ENCODE measurements at places on chromosomes 4 and X. TPM values are rescaled to one million over a fixed set of nuclear protein-coding genes. Genes with fewer than 3 reads are reported as not detected.

- no peaks in the 10 kb centered on the region for H3K36me3 ChIP-seq
- no peaks in the 10 kb centered on the region for H3K27me3 ChIP-seq
- peak overlapping the region; percentile 57 for H3K27ac ChIP-seq
- H3K4me1 ChIP-seq: peaks cover 15% of the 10 kb centered on the region
- H3K4me3 ChIP-seq: no peak overlapping the region
Observed at GRCh38 chr4:17447675-17448298, 64.1 kb downstream of the QDPR start.

GRCh38 chr4:65983061-65983460, 312.8 kb upstream of the EPHA5 start:
- H3K4me1 ChIP-seq: no peaks in the 10 kb centered on the region
- DNase-seq: no peak
- no peaks in the 10 kb centered on the region for H3K27me3 ChIP-seq
- no peak overlapping the region for H3K4me3 ChIP-seq
- no peaks in the 10 kb centered on the region for H3K36me3 ChIP-seq

DNA sequence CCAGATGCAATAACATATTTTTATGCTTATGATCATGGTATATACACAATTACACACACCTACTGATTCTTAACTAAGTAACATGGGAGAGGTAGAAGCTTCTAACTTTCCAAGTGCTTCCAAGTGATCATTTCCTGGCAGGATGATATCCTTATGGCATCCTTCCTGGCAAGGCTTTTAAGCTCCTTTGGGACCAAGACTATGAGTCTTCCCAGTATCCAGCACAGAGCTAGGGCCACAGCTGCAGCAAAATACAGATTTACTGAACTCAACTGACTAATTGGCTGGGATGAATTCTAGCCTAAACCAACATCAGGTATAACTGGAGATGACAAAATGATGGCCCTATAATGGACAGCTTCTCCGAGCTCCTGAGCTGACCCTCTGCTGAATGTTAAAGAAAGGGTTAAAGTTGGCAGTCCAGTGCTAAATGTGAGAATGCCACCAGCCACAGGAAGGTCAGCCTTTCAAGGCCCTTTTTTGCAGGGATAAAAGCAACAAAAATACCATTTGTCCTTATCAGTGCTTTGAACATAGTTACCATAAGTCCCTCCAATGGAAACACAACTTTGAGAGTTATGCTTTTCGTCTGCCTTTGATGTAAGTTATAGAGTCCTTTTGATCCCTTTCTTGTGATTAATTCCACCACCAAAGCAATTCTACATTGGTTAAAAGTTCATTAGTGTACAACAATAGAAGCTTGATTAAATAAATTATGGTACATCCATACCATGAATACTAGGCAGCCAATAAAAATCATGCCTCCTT, 73.4 kb downstream of the MGST2 start:
- DNase-seq: no peak
- H3K4me3 ChIP-seq: no peak overlapping the region
- H3K36me3 ChIP-seq: no peaks in the 10 kb centered on the region
- no peaks in the 10 kb centered on the region for H3K27me3 ChIP-seq
- H3K4me1 ChIP-seq: peaks cover 34% of the 10 kb centered on the region
- no peak overlapping the region for H3K27ac ChIP-seq

- H3K36me3 ChIP-seq: no peaks in the 10 kb centered on the region
- DNase-seq: no peak
- no peak overlapping the region for H3K4me3 ChIP-seq
- H3K4me1 ChIP-seq: no peaks in the 10 kb centered on the region
- H3K27ac ChIP-seq: no peak overlapping the region
Observed at GRCh38 chrX:7983581-7983980, 56.4 kb upstream of the PNPLA4 start.

DNA sequence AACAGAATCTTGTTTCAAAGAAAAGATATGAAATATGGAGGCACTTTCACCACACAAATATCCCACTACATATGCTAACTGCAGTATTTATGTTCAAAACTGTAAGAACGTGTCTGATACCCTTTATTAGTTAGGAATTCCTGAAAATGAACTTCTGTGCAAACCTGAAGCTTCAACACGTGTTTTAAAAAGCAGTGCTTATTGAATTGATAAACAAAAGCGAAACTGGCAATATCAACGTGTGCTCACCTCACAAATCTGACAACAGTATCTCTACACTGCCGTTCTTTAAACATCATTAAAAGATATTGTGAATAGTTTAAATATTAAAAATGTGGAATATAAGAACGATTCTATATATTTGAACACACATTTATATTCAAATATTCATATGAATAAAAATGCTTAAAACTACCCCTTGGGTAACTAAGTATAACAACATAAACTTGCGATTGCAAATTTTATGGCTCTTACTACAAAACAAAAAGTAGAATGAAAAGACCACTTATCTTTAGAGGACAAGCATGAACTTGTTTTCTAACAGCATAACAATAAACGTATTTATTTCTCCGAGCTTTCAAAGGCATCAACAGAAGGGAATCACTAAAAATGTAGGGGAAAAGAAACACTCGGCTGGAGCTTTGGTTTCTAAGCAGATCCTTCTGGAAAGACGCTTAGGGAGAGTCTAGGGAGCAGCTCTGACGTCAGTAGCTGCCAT, at the start of gene LRP2BP:
Gene LRP2BP, minus strand, starts transcription at position 687 of the 718 bp plus-strand sequence. CDS start 17,738 bp downstream, outside the sequence.
- peaks cover 6% of the 10 kb centered on the region for H3K4me1 ChIP-seq
- no peaks in the 10 kb centered on the region for H3K36me3 ChIP-seq

DNA sequence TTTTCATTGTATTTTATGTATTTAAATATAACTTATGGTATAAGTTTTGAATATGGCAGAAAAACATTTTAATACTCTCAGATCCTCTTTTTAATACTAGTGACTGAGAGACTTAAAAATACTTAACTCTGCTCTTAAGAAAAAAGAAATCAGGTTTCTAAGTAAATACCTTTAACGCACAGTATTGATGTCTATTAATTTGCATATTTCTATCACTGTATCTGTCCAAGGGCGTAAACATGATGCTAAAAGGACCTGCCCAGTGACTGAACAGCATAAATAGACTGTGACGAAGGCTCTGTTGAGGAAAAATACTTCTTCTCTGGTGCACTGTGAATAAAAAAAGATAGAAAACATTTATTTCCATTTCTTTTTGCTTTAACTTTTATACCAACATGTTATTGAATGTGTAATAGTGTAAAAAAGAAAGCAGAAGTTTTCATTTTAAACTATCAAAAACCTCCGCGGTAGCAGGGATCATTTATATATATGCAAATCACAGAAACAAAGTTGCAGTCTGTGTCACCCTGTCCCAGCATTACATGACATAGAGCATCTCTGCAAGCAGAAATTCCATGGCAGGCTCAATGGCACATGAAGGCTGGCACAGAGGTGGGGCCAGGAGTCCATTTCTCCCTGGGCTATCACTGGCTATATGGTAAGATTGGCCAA, 75.4 kb downstream of the ZAR1 start:
- no peak overlapping the region for H3K27ac ChIP-seq
- H3K27me3 ChIP-seq: no peaks in the 10 kb centered on the region
- DNase-seq: no peak
- no peaks in the 10 kb centered on the region for H3K4me1 ChIP-seq

CISD2 gene
- total RNA-seq: 10.2 TPM
